ENCODE measurements at places on chromosomes 12 and 14.

DNA sequence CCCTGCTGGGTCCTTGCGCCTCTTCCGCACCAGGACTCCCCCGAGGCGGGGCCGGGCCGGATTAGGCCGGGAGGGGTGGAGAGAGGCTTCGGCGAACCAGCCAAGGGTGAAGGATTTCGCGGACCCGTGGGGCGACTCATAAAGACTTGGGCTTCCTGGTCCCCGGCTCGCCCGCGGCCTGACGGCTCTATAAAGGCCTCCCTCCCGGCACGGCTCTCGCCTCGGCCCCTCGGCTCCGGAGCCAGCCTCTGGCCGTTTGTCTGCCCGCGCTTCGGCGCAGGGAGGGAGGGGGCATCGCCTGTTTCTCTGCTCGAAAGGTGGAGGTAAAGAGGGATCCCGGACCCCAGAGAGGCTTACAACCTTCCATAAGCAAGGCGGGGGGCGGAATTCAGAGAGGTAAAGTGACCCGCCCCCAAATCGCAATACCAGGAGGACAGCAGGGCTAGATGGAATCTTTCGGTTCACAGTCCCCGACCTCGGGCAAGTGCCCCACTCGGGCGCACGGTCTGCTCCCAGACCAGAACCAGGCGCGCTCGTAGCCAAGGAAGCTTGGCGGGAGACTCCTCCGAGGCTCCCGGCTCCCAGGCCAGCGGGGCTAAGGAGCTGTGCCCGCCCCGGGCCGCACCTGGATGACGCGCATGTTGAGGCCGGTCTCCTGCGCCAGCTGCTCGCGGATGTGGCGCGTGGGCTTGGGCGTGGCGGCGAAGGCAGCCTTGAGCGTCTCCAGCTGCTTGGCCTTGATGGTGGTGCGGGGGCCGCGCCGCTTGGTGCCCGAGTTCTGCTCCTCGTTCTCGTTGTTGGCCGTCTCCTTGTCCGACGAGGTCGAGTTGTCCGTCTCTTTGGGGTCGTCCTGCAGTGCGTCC, 3.9 kb downstream of the LHX5 start:
- no peak for DNase-seq

- DNase-seq: no peak
Measured at GRCh38 chr12:128531170-128531569, 264.2 kb downstream of the TMEM132C start.

DNA sequence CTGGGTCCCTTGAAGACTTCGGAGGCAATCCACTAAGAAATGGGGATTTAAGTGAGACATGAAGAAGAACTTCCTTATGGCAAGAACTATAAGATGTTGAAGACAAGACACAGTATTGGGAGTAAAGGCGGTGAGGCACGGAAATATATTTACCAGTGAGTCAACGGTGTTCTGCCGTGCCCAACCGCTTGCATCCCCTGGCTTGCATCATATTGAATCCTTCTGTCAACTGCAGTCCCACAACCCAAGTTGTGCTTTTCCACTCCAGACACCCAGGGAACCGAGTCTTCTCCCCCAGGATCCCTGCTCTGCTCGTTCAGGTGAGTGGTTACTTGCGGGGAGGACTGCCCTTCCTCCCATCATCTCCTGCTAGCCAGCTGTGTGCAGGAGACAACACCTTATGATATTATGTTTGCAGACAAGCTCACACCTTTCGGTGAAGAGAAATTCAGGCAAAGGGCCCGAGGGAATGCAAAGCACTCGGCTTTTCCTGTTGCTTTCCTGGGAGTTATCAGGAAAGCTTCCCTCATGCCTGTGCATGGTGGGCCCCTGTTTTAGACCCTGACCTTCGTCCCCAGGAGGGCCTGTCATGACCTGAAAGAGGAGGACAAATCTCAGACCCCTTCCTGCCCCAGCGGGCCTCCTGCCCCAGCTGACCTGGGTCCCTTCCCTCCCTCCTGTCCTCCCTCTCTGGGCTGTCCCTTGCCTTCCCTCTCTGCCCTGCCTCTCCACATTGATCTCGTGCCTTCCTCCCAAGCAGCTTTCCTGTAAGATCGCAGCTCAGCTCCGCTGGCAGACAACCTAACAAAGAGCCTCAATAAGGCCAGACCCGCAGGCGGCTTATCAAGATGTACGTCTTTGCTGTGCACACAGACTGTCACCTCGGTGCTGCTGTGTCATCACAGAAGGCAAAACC, 4.3 kb upstream of the LRTM2 start:
- DNase-seq: no peak

DNA sequence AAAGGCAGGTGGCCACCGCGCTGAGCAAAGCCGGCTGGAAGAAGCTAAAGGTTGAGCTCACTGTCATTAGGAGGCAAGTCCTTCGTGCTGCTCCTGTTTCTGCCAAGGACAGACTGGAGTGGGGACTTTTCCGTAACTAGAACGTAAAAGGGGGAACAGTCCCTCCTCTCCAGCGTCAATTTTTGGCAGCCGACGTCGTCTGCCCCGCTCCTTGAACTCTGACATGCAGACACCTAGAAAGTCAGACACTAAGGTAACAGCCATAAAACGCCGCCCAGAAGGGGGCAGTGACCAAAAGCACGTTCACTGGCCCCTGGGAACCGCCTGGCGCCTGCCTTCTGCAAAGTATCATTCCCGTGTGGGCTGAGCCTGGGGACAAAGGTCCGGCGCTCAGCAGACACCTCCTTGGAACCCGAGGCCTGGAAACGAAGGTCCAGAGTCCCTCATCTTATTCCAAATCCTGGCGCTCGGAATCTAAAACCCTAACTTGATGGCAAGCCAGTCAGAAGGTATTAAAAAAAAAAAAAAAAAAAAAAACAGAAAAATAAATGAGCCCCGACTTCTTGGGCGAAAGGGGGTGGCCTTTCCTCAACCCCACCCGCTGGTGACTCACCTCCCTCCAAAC, 1.1 kb upstream of the LRP1 start:
- DNase-seq: peak; percentile 30

GRCh38 chr14:45728434-45729225, 475.6 kb upstream of the MIS18BP1 start:
- DNase-seq: no peak

DNA sequence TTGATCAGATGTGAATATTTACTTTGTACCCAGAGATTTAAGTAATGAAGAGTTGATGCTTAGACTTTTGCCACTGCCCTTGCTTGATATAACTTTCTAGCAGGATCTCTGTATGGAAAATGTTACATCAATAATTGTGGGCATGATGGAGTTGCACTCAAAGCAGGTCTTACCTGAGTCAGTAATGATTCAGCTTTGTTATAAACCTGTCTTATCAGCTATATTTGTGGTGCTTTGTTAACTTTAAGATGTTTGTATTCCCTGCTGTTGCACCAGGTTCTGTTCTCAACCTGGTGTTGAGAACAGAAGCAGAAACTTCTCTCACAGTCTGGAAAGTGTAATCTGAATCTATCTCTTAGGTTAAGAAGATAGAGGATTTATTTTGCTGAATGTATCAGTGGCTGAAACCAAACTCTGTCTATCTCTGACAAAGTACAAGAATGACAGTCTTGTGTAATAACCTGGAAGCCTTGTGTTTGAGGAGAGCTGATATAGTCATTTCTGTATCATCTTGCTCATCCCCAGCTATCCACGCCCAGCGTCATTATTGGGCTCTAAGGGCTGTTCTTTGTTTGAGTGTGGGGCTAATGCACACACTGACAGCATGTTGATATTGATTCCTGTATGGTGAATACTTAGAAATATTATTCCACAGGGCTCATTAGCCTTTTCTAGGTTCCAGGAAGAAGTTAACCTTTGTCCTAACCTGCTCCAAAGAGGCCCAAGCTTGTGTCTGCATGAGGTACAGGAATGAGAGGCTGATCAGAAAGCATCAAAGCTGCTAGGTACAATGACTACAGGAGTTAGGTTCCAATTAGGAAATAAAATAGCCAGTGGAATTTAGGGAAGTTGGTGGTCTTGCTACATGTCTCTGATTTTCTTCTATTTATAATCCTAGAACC, 3.6 kb downstream of the AKAP6 start:
- no peak for DNase-seq

DNA sequence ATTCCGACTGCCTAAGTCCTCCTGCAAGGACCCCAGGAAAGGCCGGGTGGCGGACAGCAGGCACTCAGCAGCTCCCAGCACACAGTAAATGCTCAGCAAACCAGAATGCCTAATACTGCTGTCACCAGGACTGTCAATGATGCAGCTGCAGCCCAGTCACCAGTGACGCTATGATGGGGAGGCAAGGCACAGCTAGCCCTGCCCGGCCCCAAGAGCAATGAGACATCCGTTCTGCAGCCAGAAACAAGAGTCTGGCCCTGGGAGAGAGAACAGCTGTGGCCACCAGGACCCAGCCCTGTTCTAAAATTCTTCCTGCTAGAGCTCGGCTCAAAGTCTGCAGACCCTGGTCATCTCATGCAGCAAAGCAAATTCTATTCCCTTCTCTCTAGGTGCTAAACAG, 69.8 kb downstream of the NCOR2 start:
- peak; percentile 36 for DNase-seq

GRCh38 chr14:29462321-29462720, 465.3 kb downstream of the PRKD1 start:
- no peak for DNase-seq

GRCh38 chr14:76228138-76228537, 76.4 kb downstream of the GPATCH2L start:
- DNase-seq: no peak

DNA sequence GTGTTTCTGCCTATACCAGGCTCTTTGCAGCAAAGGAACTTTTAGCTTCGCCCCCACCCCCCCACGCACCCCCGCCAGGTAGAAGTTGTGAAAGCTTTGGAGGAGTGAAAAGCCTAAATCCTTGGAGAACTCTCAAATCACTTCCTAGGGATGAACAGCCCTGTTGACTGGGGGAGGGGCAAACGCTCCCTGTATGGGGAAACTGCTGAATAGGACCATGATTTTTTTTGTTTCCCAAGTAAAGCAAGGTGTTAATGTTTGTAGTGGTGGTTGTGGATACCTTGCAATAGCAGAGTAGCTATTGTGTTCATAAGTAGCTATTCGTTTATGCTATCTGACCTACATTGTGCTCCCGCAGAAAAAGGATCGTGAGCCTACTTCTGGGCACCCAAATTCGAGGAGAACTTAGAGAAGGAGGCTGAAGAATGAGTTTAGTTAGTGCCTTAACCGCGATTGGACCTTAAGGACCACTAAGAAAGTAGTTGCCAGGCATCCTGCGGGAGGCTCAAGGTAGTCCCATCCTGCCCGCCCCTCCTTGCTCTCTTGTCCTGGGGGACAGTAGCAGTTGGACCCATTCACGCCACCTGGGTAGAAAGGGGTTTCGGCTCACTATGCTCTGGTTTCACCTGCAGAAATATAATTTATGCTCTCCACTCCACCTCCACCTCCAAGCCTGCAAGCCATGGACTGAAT, 901 bp upstream of the NFKBIA start:
- DNase-seq: no peak

DNA sequence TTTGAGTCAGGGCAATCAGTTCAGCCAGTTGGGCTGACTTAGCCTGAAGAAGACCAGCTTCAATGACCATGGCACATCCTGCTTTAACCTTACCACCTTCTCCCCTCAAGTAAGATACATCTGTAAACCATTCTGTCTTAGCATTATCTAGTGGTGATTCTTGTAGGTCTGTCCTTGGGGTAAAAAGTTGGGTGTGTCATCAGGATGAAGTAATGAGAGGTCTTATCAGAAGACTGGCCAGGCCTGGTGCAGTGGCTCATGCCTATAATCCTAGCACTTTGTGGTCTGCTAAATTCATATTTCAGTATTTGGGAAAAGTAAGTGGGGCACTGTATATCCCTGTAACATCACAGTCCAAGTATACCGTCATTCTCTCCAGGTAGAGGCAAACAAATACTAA, 19.1 kb downstream of the SINHCAF start:
- no peak for DNase-seq

DNA sequence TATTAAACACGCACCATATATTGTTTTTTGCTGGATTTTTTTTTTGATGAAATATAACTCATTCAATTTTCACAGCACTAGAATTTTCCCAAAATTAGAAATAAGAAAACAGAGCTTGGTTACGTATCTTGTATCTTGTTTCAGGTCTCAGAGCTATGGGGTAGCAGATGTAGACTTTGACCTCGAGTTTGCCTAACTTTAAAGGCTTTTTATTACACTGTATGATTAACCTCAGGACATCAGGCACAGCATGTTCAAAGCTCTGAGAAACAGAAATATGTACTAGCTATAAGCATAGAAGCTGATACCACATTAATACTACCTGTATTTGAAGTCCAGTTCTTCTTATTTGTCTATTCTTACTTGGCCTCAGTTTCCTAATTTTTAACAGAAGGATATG, 171.9 kb upstream of the KITLG start:
- no peak for DNase-seq

GRCh38 chr12:126474703-126475102, 1409.5 kb downstream of the AACS start:
- DNase-seq: no peak

DNA sequence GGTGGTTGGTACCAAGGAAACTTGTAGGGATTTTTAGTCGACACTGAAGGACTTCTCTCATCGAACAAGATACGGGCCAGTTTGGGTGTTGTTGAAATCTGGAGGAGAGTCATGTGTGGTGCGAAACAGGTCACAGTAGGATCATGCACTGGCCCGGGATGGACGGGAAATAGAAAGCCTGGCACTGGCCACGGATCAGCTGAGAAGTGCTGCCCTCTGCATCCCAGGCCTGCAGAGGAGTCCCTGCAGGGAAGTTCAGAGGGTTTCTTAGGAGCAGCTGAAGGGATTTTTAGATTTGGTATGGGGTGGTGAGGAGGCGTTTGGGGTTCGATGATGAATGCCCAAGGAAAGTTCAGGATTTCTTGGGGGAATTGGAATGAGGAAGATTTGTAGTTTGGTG, 63.1 kb downstream of the TSPAN9 start:
- no peak for DNase-seq

GRCh38 chr12:52145228-52146088, 46.4 kb downstream of the KRT80 start:
- no peak for DNase-seq

GRCh38 chr14:29940482-29940881, 12.8 kb upstream of the PRKD1 start:
- DNase-seq: no peak

DNA sequence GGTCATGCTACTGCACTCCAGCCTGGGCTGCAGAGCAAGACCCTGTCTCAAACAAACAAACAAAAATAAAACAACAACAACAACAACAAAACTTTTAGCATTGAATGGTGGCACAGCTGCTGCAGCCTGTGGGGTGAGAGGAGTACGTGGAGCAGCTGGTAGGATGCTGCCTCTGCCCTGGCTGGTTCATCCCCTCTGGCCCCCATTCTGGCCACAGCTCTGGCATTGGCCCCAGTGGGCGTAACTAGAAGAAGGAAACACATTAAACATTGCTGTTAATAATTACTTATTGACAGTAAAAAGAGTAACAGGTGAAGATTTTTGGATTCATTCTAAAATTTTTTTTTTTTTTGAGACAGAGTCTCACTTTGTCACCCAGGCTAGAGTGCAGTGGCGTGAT, 28.8 kb upstream of the C2CD5 start:
- DNase-seq: no peak

GRCh38 chr12:75007133-75007532, 202.5 kb downstream of the KCNC2 start:
- DNase-seq: no peak

- no peak for DNase-seq
Measured at GRCh38 chr12:50181691-50182090, 14.5 kb upstream of the CERS5 start.

- no peak for DNase-seq
Measured at GRCh38 chr12:38689195-38689594, 216.2 kb downstream of the CPNE8 start.

GRCh38 chr12:15581006-15581405, 208.2 kb downstream of the EPS8 start:
- no peak for DNase-seq

- no peak for DNase-seq
Measured at GRCh38 chr12:121214855-121215745, 5.2 kb downstream of the P2RX4 start.

- DNase-seq: no peak
Measured at GRCh38 chr12:44627387-44628166, 248.5 kb downstream of the NELL2 start.
